Activated CD8-positive, alpha-beta T cell treated with anti-CD3 and anti-CD28 coated beads, Interleukin-2, amount 10 ng/mL, durations not matched to agents 7 days and 5 days (primary cell): ENCODE measurements at places on chromosomes 5 and 9. TPM values are rescaled to one million over a fixed set of nuclear protein-coding genes. Genes with fewer than 3 reads are reported as not detected.

Gene TRAF1
- 52.9 TPM for total RNA-seq

Gene IGFBPL1
- not detected for total RNA-seq

Gene CD14
- total RNA-seq = 0.42 TPM

Gene NPR3
- not detected for total RNA-seq

DNA sequence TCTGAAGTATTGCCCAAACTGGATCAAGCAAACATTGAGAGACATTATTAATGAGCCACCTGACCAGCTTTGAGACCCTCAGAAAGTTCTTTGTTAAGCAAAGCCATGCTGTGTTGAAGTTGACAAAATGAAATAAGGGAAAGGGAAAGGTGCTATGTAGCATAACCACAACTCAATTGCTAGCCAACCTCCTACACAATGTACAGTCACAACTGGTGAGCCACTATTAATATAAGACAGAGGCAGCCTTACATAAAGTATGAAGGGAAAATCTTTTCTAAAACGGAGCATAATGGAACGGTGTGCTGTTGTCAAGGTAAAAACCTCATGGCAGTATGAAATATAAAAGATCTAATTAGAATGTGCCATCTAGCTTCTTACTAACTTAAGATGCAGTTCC is 375.8 kb upstream of the ST8SIA4 start:
- H3K4me3 ChIP-seq = no peak overlapping the region
- no peaks in the 10 kb centered on the region for H3K36me3 ChIP-seq
- DNase-seq = no peak
- no peaks in the 10 kb centered on the region for H3K4me1 ChIP-seq
- no peak overlapping the region for H3K27ac ChIP-seq

- no peak overlapping the region for H3K4me3 ChIP-seq
- H3K27ac ChIP-seq = no peak overlapping the region
- no peaks in the 10 kb centered on the region for H3K4me1 ChIP-seq
- H3K36me3 ChIP-seq = no peaks in the 10 kb centered on the region
- no peak for DNase-seq
- no peaks in the 10 kb centered on the region for H3K27me3 ChIP-seq
These were observed 213.0 kb downstream of the SPOCK1 start for GRCh38 chr5:137286025-137286610.

DNA sequence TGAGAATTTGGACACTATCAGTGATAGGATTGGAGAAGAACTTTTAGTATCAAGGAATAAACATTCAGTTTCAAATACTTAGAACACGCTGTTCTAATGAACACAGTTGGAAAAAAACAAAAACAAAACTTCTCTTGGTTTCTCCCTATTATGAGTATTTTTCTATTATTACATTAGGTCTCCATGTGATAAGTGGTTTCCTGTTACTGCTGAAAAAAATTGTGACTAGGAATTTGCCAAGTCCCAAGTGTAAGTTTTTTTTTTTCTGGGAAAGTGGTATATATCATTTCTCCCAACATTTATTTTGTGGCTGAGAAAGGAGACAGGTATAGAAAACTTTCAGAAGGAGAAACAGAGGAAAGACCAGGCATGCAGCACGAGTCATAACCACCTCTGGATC is 41.1 kb downstream of the PCSK1 start:
- H3K4me1 ChIP-seq = no peaks in the 10 kb centered on the region
- H3K27ac ChIP-seq = no peak overlapping the region
- no peaks in the 10 kb centered on the region for H3K36me3 ChIP-seq
- H3K4me3 ChIP-seq = no peak overlapping the region
- peaks cover 23% of the 10 kb centered on the region for H3K27me3 ChIP-seq

- H3K36me3 ChIP-seq = no peaks in the 10 kb centered on the region
- no peak overlapping the region for H3K27ac ChIP-seq
- H3K4me3 ChIP-seq = no peak overlapping the region
- no peaks in the 10 kb centered on the region for H3K4me1 ChIP-seq
- no peaks in the 10 kb centered on the region for H3K27me3 ChIP-seq
These were observed 141.1 kb upstream of the SPDL1 start for GRCh38 chr5:169442403-169442874.

DNA sequence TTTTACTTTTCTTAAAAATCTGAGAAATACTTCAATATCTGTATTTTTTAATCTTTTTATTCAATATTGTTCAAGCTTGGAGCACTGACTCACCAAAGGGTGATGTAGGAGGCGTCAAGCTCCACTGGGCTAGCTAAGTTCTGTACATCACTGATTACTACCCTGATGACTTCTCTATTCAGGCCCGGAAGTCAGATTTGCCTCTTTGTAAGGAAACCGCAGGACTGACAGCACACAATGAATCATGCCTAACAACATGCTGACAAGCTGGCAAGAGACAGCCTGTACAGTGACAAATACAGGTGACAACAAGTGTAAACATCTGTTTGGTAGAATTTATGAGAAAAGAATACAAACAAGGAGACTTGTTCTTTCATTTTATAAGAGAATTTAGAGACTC is 627.9 kb upstream of the RORB start:
- peak; percentile 61 for DNase-seq
- peaks cover 2% of the 10 kb centered on the region for H3K27me3 ChIP-seq
- H3K4me3 ChIP-seq = no peak overlapping the region
- H3K36me3 ChIP-seq = no peaks in the 10 kb centered on the region

- H3K27me3 ChIP-seq = no peaks in the 10 kb centered on the region
- no peak overlapping the region for H3K27ac ChIP-seq
- H3K4me1 ChIP-seq = no peaks in the 10 kb centered on the region
- H3K36me3 ChIP-seq = no peaks in the 10 kb centered on the region
- H3K4me3 ChIP-seq = no peak overlapping the region
These were observed 430.8 kb downstream of the SEMA5A start for GRCh38 chr5:9115093-9115492.

- no peaks in the 10 kb centered on the region for H3K36me3 ChIP-seq
- no peak overlapping the region for H3K27ac ChIP-seq
- H3K4me1 ChIP-seq = peaks cover 31% of the 10 kb centered on the region
- H3K27me3 ChIP-seq = no peaks in the 10 kb centered on the region
- peak; percentile 48 for DNase-seq
These were observed 28.3 kb downstream of the ALG2 start for GRCh38 chr9:99193466-99193821.

DNA sequence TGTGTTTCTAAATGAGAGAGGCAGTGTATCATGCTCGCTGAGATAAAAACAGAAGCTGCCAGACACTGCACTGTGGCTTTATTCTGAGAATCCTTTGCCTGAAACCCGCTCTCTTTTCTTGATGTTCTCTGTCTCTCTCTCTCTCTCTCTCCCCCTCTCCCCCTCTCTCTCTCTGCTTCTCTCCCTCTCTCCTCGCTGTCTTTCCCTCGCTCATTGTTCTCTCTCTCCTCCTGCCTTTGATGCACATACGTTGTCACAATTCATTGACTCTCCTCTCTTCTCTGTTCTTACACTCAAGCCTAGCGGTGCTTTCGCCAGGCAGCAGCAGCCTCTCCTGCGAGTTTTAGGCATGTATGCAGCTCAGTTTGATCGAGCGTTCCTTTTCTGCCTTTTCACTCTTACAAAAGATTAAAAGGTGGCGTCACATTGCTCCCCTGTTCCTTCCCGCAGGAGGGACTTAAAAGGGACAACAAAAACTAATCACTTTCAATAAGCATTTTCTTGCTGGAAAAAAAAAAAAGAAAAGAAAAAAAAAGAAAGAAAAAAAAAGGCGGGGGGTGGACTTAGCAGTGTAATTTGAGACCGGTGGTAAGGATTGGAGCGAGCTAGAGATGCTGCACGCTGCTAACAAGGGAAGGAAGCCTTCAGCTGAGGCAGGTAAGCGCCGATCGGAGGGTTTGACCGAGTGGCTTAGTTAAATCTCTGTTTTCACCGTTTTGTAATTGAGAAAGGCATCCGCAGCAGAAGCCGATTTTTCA is 717.9 kb upstream of the WWC1 start:
- H3K27me3 ChIP-seq = peaks cover 12% of the 10 kb centered on the region
- H3K27ac ChIP-seq = no peak overlapping the region
- DNase-seq = no peak
- H3K4me1 ChIP-seq = no peaks in the 10 kb centered on the region
- no peak overlapping the region for H3K4me3 ChIP-seq

- no peak overlapping the region for H3K27ac ChIP-seq
- H3K36me3 ChIP-seq = no peaks in the 10 kb centered on the region
- H3K4me3 ChIP-seq = no peak overlapping the region
These were observed 336.2 kb upstream of the PDE4D start for GRCh38 chr5:60229691-60230185.

DNA sequence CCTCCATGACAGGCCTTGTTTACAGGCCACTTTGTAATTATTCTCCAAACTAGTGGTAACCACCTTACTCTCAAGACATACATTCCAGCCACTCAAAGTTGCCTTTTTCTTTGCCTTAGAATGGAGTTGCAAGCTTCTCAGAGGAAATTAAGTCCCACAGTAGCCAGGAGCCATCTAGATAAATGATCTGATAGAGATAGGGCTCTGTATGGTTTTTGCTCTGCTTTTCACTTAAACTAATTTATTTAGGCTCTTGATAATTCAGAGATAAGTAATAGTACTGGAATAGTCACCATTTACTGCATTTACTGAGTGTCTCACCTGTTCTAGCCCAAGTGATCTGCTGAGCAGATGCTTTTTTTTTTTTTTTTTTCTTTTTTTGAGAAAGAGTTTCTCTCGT is 7.5 kb downstream of the LARP1 start:
- H3K27ac ChIP-seq = no peak overlapping the region
- DNase-seq = no peak
- H3K4me3 ChIP-seq = no peak overlapping the region
- H3K36me3 ChIP-seq = peaks cover 21% of the 10 kb centered on the region
- peaks cover 80% of the 10 kb centered on the region for H3K4me1 ChIP-seq

GRCh38 chr5:31193591-31194467 is at the start of gene CDH6:
Gene CDH6 (plus strand): TSS chr5:31193686. CDS start chr5:31267474, 73,788 bp downstream.
- no peak within 1 kb of the TSS for H3K4me3 ChIP-seq
- H3K4me1 ChIP-seq = peaks cover 4% of the 10 kb centered on the region
- peaks cover 2% of the 10 kb centered on the region for H3K36me3 ChIP-seq
- no peak within 1 kb of the TSS for H3K27ac ChIP-seq
- peaks cover 21% of the 10 kb centered on the region for H3K27me3 ChIP-seq

- no peak overlapping the region for H3K27ac ChIP-seq
These were observed 48.7 kb downstream of the PCSK1 start for GRCh38 chr5:96384353-96384752.

GRCh38 chr5:89932771-89933181 is 476.8 kb downstream of the CETN3 start:
- H3K4me3 ChIP-seq = no peak overlapping the region
- DNase-seq = no peak
- H3K4me1 ChIP-seq = no peaks in the 10 kb centered on the region
- no peaks in the 10 kb centered on the region for H3K27me3 ChIP-seq
- H3K36me3 ChIP-seq = no peaks in the 10 kb centered on the region
- no peak overlapping the region for H3K27ac ChIP-seq

- H3K4me3 ChIP-seq = peak overlapping the region; percentile 20
- H3K4me1 ChIP-seq = peaks cover 36% of the 10 kb centered on the region
- peak; percentile 85 for DNase-seq
- H3K27me3 ChIP-seq = no peaks in the 10 kb centered on the region
These were observed 115.3 kb downstream of the TLE4 start for GRCh38 chr9:79687131-79687447.

- H3K36me3 ChIP-seq = no peaks in the 10 kb centered on the region
- no peak for DNase-seq
- no peaks in the 10 kb centered on the region for H3K27me3 ChIP-seq
- H3K4me3 ChIP-seq = no peak overlapping the region
- H3K4me1 ChIP-seq = no peaks in the 10 kb centered on the region
- H3K27ac ChIP-seq = no peak overlapping the region
These were observed 1941.1 kb upstream of the C9orf72 start for GRCh38 chr9:29514336-29514735.

- H3K4me1 ChIP-seq = no peaks in the 10 kb centered on the region
- no peak for DNase-seq
- no peaks in the 10 kb centered on the region for H3K27me3 ChIP-seq
These were observed 139.3 kb downstream of the ARRDC3 start for GRCh38 chr5:91243852-91244251.

- H3K36me3 ChIP-seq = no peaks in the 10 kb centered on the region
- no peaks in the 10 kb centered on the region for H3K27me3 ChIP-seq
- no peak overlapping the region for H3K27ac ChIP-seq
- no peak for DNase-seq
- H3K4me3 ChIP-seq = no peak overlapping the region
- no peaks in the 10 kb centered on the region for H3K4me1 ChIP-seq
These were observed 1036.4 kb downstream of the NR2F1-AS1 start for GRCh38 chr5:92544596-92544995.

DNA sequence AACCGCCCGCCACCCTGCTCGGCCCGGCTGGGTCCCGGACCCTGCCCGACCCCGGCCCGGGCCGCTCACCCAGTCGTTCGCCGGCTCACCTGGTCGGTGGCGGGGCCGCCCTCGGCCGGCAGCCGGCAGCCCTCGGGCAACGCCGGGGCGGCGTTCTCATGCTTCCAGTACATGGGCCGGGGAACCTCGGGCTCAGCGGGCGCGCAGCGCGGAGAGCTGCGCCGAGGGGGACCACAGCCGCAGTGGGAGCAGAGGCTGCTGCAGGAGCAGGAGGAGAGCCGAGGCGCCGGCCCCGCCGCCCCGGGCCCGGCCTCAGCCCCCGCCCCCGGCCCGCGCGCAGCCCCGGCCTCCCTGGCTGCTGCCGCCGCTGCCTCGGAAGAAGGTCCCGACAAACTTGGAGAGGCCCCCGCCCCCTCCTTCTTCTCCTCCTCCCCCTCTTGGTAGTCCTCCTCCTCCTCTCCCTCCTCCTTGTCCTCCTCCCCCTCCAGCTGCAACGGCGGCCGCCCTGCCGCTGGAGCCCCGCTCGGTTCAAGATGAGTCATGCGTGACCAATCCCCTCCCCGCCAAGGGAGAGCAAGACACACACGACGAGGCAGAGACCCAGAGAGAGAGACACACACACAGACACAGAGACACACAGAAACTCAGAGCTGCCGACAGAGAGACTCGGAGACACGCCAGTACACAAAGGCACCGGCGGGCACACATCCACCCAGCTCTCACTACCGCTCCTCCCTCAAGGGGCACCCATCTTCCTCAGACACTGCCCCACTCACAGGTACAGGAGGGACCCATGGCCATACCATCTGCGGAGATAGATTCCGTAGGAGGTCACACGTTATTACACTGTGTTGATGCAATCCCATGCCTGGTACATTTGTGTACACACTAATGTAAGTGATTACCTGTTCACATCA is at the start of gene LHX6:
Gene LHX6 (minus strand): TSS at position 390 of the 917 bp plus-strand sequence. CDS start 217 bp downstream, at position 173.
- DNase-seq = no peak
- peaks cover 28% of the 10 kb centered on the region for H3K27me3 ChIP-seq
- H3K4me3 ChIP-seq = peak within 1 kb of the TSS; percentile 13
- no peak within 1 kb of the TSS for H3K27ac ChIP-seq
- H3K36me3 ChIP-seq = no peaks in the 10 kb centered on the region

- peak; percentile 24 for DNase-seq
- H3K27ac ChIP-seq = no peak overlapping the region
- peaks cover 15% of the 10 kb centered on the region for H3K4me1 ChIP-seq
These were observed 1115.5 kb downstream of the TAF11L14 start for GRCh38 chr5:18749763-18750162.
